Stimulated activated CD8-positive, alpha-beta memory T cell treated with anti-CD3 and anti-CD28 coated beads, Interleukin-15, amount 100 ng/mL, for 4 hours (primary cell): ENCODE measurements at places on chromosomes 7 and 10.

- no peak for DNase-seq
These were observed 46.5 kb upstream of the KIAA1217 start for GRCh38 chr10:24162206-24162985.

DNA sequence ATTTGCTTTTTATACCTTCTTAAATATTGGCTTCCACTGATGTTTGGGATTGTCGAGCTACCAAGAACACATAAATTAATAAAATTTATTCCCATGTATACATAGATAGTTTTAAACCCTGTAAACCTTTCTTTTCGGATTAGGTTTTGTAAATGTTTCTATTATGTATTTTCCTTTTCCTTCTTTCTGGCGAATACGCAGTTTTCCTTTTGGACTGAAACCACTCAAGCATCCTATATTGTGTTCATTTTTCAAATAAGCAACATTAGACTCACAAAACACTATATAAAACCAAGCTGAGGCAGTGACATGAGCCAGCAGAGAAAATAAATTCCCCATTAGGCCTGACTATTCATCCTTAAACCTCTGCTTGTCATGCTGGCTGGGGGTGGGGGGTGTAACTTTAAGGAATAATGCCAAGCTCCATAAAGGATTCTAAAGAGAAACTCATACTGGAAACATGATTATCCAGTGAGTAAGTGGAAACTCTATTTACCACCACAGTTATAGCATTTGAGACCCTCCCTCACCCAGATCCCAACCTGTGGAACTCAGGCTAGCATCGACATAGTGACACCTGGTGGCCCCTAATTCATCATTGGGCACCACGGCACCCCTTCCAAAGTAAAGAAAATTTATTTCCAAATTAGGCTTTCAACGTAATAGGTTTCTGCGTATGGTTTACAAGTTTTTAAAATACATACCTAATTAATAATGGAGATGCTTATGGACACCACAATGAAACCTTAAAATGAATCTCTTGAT lies 86.5 kb upstream of the CELF2 start:
- DNase-seq, result no peak

GRCh38 chr7:158484801-158485531 lies 102.7 kb downstream of the PTPRN2 start:
- DNase-seq, result no peak

DNA sequence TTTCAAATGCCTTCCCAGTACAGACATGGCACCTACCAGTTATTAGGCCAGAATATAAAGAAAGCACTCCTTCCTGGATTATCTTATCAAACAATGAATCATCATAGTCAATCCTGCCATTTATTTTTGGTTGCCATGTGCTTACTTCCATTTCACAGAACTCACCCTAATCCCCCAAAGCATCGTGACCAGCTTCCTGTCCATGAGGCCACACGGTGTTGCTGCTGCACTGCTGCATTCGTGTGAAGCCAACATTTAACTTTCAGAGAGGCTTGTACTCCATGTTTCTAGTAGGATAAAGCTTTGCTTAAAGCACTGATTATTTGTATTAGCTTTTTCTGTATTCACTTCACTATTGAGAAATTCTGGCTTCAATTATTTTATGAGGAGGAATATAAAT lies 14.4 kb downstream of the COL28A1 start:
- DNase-seq, result no peak

- no peak for DNase-seq
These were observed 19.9 kb upstream of the ZNF138 start for GRCh38 chr7:64774204-64774842.

- DNase-seq, result no peak
These were observed 25.2 kb upstream of the OPTN start for GRCh38 chr10:13074563-13075451.

- no peak for DNase-seq
These were observed 695 bp upstream of the CLDN4 start for GRCh38 chr7:73829921-73830680.

DNA sequence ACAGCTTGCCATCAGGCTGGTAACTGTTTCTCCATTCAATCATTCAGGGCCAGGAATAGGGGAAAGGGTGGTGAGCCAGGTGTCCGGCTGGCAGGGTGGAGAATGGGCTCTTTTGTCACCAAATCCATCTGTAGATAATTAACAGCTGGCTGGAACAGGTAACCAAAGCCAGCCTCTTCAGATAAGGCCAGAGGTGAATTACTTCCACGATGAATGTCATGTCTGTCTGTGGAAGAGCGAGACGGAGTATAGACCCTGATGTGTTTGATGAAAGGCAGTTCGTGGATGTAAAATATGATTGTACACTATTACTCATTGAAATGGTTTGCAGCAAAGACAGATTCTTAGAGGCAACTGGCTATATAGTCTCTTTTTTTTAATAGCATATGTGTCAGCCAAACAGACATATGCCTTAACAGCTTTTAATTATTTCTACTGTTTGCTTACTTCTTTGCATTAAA lies 149.8 kb downstream of the KLF6 start:
- DNase-seq, result no peak

DNA sequence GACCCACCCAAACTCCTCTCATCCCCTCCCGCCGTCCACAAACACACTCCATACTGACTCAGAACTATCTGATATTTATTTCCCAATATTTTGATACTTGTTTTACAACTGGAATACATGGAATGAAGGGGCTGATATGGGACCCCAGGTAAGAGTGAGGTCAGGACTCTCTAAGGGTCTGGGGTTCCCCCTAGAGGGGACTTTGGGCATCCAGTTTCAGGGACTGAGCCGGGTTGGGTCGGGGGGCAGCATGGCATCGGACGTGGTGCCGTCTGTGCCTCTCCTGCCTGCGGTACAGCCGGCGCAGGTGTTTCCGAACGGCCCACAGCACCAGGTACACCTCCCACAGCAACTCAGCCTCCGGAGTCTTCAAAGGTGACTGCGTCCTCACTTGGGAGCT lies 7.5 kb downstream of the SPACDR start:
- no peak for DNase-seq

- no peak for DNase-seq
These were observed 84.7 kb downstream of the TMEM178B start for GRCh38 chr7:141158561-141158960.

DNA sequence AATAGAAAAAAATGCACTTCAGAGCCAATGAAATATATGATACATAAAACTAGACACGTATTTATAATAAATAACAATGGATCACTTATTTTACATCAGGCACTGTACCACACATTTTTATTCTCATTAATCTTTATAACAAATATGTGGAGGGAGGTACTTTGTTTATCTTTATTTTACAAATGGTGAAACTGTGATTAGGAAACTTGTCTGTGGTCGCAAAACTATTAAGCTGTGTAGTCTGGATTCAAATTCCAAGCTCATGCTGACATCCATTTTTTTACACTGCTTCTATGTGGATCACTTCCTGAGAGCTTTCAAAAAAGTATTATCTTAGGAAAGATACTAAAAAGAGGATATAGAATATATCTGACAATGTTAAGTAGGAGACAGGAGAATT lies 978.6 kb downstream of the SORCS1 start:
- no peak for DNase-seq
